H54 (cell line): ENCODE measurements at places on chromosomes 1 and 21.

- DNase-seq: no peak
Measured at GRCh38 chr21:40819071-40819900, 27.7 kb downstream of the DSCAM start.

DNA sequence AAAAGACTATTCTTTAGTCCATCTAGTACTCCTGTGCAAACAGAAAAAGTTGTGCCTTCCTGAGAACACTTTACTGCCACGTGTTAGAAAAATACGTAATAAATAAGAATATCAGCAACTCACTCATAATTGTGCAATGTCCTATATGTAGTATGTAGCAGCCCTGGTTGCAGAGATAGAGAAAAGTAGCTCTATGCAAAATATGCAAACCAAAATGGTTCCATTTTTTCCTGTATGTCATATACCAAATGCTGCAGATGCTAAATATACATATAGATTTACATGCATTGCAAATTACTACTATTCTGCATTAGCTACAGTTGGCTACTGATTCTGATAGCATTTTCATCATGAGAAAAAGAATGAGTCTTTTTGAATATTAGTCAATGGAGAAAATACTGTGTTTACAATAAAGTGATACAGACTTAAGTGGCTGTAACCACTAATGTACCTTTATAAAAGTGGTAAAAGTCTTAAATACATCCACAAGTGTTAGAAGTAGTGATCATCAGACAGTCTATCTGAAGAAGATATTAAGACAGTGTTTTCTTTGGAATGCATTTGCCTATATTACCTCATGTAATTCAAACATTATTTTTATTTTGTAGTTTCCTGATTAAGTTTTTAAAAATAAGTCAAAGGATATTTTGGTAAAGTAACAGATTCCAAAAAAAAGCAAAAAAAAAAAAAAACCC lies 19.8 kb downstream of the NME7 start:
- DNase-seq: no peak

DNA sequence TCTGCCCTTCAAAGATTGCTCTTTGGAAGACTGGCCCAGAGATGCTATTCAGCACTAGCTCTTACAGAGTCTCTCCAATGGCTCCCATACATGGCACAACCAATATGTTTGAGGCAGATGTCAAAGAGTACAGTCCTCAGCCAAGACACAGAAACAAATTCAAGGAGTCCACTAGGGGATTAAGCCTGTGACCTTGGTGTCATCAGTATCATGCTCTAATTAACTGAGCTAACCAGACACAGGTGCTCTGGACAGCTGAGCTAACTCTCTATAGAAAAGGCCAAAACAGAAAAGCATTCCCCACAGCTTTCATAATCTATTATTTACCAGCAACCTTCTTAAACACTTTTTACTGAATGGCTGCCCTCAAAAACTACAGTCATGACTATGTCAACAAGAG lies 666.0 kb upstream of the PLXNA2 start:
- DNase-seq: no peak

GRCh38 chr21:34889320-34889675 lies 159.8 kb downstream of the RUNX1 start:
- DNase-seq: peak; percentile 38

- no peak for DNase-seq
Measured at GRCh38 chr1:212754680-212755079, 36.9 kb downstream of the NSL1 start.

DNA sequence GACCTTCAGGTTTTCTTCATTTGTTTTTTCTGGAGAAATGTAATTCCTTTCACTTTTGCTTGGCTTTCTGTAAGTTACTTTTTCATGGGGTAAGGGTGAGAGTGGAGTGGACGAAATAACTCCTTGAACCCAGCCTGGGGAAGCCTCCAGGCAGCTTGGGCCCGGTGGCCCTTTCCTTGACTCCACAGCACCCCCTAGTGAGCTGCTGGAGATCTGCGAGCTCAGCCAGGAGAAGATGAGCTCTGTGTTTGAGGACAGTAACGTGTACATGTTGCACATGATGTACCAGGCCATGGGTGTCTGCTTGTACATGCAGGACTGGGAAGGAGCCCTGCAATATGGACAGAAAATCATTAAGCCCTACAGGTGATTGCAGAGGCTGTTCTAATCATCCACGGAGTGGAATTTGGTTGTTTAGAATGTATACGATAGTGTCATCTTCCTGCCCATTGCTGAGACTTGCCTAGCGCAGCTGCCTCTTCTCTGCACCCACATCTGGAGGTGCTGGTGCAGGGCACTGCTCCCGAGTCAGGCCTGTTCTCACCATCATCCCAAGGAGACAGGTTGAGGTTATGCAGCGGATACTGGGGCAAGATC lies 51.0 kb downstream of the SMYD2 start:
- DNase-seq: peak; percentile 55

GRCh38 chr1:228045405-228045804 lies 37.1 kb upstream of the ARF1 start:
- no peak for DNase-seq

- no peak for DNase-seq
Measured at GRCh38 chr21:28074676-28075075, 918.0 kb downstream of the LTN1 start.
